ENCODE measurements at places on chromosomes 1 and 21. TPM values are rescaled to one million over a fixed set of nuclear protein-coding genes. Genes with fewer than 3 reads are reported as not detected.
A peak's percentile ranks its signal among the peaks of the same experiment; 100 is the strongest.

DNA sequence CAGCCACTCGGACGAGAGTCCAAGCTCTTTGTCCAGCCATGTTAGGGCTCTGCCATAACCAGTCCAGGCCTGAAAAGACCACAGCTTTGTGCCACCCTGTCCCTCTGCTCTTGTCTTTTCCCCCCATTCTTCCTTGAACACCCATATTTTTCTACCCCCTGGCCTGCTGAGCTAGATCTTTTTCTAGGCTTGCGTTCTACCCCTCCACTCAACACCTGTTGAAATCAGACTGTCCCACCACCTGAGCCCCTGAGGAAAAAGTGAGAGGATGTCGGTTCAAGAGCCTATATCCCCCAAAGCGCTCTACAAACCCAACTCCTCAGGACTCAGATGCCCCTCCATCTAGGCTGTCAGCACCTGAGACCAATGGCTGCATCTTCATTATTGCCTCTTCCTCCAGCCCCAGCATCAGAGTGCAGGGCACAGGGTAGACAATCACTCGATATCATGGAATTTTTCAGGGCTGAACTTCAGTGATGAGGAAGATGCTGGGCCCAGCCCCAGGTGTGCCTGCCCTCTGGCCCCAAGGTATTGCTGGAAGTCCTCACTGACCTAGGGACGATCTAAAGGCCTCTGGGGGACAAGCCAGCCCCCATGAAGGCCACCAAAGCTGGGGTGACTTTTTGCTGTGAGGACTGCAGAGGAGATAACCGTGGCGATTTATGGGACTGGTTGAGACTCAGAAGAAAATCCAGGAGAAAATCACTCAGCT lies 75.3 kb downstream of the CD247 start:
- DNase-seq, result no peak

- no peak for DNase-seq
Observed at GRCh38 chr1:58104960-58105359, 441.6 kb downstream of the OMA1 start.

DNA sequence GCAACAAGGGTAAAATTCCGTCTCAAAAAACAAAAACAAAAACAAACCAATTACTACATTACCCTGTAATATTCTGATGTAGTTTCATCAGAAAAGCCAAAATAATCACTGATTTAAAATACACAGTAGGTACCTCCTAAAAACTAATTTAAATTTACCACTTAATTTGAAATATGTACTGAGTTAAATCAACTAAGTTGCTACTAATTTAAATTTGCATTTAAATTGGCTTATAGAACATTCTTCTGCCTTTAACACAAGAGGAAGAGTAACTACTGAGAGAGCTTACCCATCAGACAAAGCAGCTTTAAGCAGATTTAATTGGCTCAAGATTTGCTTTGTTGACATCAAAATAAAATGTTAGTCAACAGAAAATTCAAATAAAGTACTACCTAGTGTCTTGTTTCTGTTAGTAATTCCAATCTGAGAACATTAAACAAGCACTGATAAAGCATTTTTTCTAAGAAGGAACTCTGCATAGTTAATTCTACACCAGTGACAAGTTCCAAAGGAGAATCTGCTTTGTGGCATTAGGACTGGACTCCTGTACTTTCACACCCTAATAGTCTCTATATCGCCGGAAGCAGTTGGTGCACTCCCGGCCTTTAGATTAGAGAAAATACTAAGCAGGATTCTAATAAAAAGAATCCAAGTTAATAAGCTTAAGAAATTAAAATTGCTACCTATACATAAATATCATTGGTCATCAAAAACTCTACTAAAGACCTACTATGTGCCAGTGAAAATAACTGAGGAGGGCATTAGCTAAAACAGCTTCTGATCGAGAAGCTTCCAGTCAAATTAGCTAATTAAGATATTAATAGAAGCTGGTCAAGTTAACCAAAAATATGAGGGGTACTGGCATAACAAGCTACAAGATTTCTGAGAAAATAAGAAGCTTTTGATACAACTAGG lies 8.4 kb downstream of the LUZP1 start:
- DNase-seq, result no peak

- DNase-seq, result no peak
Observed at GRCh38 chr1:54977533-54978297, 2.7 kb upstream of the TMEM61 start.

DNA sequence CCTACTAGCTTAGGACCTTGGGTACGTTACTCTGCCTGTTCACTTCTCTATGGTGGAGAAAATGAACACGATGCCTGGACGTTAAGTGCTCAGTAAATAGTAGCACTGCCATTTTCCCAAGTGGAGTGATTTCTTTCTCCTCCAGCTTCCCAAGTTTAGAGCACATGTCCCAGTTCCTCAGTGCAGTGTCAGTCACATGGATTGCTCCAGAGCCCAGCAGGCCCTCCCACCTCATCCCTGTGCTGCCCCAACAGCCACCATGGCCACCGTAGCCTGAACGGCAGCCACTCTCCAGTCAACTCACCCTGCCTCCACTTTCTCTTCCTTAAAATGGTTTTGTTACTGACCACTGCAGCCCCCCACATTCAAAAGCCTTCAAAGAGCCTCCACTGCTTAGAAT lies 8.5 kb downstream of the STMN1 start:
- no peak for DNase-seq

DNA sequence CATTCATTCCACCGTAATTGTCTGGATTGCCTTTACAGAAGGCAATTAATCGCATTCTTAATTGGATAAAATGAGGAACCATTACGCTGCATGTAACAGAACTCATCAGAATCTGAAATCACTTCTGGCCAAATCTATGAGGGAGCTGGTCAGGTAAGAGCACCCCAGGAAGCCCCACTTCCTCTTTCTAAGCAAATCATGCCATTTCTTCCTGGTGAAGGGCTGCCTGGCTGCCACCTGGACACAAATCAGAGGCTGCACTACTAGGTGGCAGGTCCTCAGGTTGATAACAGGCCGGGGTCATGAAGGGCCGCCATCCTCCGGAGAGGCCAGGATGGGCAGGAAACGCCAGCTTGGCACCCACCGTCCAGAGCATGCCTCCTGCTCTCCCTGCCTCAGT lies 73.7 kb downstream of the CAPZB start:
- DNase-seq, result no peak

DNA sequence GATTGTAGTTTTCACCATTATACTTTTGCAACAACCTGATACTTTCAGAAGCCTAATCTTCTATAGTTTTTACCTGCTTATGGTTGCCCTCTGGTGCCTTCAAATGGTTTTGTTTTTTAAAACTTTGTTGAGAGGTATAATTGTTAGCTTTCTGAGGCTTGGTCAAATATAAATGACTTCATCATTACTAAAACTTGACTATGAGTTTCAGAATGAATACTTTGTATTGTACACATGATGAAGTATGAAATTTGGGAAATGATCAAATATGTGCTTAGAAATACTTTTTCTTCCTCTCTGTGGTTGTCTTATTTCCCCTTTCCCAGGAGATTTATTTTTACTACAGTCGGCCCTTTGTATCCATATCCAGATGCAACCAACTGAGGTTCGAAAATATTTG lies 151.8 kb upstream of the B3GALT2 start:
- no peak for DNase-seq

GRCh38 chr1:64343105-64343822 lies 126.7 kb upstream of the CACHD1 start:
- DNase-seq, result no peak

DNA sequence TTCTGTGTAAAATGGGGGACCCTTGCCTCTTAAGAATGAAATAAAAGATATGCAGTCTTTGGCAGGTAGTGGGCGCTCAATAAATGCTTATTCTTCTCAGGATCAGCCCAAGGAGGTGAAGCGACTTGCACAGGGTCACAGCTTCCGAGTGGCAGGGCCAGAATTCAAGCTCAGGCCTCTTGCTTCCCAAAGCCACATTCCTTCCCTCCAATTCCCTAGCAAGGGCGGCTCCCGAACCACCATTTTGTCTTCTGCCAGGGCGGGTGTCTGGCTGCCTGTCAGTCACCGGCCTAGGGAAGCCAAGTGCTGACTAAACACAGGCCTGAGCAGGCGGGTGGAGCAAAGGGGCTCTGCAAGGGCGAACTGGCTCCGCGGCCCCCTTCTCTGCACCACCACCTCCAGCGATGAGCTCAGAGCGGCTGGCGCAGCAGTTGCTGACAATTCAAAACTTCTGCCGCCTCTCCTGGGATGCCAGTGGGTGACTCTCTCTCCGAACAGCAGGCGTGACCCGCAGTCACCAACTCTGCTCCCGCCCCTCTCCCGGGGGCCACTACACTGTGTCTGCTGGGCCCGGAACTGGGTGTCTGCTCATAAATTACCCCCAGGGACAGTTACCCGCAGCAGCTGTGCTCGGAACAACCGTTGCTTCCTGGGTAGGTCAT lies 10.8 kb downstream of the GPR3 start:
- no peak for DNase-seq

GRCh38 chr1:208977638-208978256 lies 605.8 kb upstream of the CAMK1G start:
- DNase-seq, result no peak

DNA sequence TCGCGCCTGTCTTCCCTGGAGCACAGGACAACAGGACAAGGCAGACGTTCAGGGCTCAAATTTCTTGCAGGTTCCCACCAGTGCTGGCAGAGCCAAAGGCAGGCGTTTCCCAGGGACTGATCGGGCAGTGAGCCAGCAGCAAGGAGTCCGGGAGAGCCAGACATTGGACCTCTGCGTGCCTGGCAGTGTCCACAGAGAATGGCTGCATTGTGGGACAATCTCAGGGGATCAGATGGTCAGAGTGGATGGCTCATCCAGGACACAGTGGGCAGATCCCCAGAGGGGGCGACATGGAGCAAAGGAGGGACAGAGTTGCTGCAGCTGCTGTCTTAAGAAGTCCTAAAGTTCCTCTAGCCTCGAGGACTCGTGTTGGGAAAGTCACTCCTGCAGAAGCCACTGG lies 4.6 kb downstream of the TMEM63A start:
- DNase-seq, result peak; percentile 68

Gene KRTAP19-3
- total RNA-seq, result not detected

Gene GPR161
- total RNA-seq, result 69.3 TPM

Gene BMP8B
- total RNA-seq, result 0.12 TPM

Gene EDARADD
- 0.98 TPM for total RNA-seq

Gene OR2G6
- not detected for total RNA-seq

Gene RABGAP1L
- 44.1 TPM for total RNA-seq

Gene IVL
- not detected for total RNA-seq

All from glutamatergic neuron (in vitro differentiated cells).